Hypothalamus (tissue), 51 donors: ENCODE measurements at places on chromosomes 11 and 22.
A peak's percentile ranks its signal among the peaks of the same experiment; 100 is the strongest.

DNA sequence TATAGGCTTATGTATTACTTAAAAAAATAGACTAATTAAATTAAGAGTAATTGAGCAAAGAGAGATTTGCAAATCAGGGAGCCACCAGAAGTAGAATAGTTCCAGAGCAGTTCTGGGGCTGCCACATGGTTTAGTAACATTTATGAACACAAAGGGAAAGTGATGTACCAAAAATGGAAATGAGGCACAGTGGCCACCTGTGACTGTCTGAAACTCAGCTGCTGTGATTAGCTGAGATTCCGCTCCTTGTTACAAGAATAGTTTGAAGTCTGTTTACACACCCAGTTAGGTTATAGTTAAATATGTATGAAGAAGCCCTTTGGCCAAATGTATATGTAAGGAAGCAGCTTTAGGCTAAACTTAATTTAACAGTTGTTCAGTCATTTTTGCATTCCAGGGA, 901.5 kb upstream of the CHORDC1 start:
- DNase-seq: no peak

DNA sequence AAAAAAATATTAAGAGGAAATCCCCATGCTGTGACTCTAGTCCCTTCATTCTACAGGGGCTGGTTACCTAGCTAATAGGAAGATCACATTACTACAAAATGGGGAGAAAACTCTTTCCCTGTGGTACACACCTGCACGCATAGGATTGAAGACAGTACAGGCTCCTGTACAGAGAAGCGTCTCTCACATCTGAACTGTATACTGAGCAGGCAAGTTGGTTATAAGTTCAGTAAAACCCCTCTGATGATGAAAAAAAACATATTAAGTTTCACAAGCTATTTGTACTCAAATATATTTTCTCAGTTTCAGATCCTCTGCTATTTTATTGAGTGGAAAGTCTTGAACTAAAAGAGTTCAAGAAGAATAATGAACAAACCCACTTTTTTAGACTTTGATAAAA, 156.9 kb upstream of the HSD17B12 start:
- no peak for DNase-seq

GRCh38 chr11:73528013-73528412, 69.9 kb downstream of the FAM168A start:
- no peak for DNase-seq

GRCh38 chr11:112523477-112523876, 262.8 kb upstream of the PLET1 start:
- peak; percentile 45 for DNase-seq

DNA sequence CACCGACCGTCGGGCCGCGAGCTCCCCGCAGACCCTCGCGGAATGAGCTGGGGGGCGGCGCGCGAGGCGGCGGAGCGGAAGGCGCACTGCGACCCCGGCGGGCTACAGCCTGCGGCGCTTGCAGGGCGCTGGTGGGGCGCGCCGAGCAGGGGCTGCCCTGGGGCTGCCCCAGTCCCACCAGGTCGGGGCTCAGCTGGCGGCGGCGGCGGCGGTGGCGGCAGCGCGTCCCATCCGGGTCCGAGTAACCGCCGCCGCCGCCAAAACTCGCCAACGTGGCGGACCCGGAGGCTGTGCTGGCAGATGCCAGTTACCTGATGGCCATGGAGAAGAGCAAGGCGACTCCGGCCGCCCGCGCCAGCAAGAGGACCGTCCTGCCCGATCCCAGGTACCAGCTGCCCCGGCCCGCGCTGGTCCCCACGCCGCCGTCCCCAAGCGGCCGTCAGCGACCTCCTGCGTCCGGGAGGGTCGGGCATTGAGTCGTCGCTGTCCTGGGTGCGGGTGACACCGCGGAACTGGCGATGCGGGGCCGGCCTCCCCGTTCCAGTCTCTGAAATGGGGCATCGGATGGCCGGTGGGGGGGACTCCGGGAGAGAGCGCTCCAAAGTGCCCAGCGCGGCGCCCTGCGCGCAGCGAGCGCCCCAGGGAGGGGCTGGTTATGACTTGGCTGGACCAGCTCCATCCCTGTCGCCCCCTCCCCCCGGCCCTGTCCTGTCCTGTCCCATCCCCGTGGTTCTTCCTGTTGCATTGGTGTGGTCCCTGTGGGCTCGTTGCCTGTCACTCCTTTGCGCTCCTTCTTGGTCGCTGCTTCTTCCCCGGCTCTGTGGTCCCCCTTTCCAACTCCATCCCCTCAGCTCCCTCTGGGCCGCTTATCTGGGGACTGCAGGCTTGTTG, 63.5 kb downstream of the CRYBB2 start:
- no peak for DNase-seq

GRCh38 chr11:116832350-116833290, 2.9 kb downstream of the APOC3 start:
- no peak for DNase-seq
